ENCODE measurements at places on chromosomes 12 and 14.

DNA sequence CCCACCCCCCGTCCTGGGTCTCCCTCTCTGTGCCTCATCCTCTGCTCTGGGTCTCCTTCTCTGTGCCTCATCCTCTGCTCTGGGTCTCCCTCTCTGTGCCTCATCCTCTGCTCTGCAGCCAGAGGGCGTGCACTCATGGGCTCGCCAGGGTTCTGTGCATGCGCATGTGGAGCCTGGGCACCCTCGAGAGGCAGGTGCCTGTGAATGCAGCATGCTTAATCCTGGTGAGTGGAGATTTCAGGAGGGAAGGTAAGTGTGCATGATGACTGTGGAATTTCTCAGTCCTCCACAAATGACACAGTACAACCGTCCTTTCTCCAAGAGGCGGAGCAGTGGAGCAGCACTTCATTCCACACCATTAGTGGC is 65.2 kb downstream of the EP400 start:
- DNase-seq: no peak

DNA sequence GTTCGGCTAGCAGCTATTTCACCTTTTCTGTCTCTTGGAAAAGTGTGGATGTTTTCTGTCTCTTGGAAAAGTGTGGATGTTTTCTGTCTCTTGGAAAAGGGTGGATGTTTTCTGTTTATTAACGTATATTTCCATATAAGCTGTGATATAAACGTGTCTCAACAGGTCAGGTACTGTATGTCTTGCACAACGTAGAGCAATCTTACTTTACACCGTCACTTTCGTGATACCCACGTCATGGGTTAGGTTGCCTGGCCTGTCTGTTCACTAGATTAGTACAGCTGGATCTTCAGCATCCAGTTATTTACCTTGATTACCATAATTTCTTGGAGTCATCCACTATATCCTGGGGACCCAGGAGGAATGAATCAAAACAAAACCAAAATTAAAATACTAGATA is 14.1 kb downstream of the CLEC7A start:
- no peak for DNase-seq

DNA sequence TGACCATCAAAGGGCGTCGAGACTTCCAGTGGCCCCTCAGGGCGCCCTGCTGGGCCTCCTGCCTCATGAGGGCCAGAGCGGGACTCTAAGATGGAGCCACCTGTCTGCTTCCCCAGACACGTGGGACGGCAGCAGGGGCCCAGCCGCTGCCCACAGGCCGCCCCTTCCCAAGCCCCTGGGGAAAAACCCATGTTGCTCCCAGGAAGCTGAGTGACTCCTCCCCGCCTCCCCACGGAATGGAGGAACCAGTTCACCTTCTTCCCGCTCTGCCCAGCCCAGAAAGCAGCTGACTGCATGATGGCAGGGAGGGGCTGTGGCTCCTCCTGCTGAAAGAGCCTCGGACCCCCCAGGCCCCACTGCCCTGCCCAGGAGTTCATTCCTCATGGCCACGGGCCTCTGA is 14.9 kb downstream of the RAB35 start:
- no peak for DNase-seq

GRCh38 chr12:5390174-5390799 is 41.6 kb upstream of the NTF3 start:
- peak; percentile 76 for DNase-seq

GRCh38 chr12:54463034-54463433 is 10.4 kb downstream of the GTSF1 start:
- DNase-seq: no peak

All from Caco-2 (cell line).